ENCODE measurements at places on chromosomes 4 and X.

GRCh38 chrX:16651391-16652024 lies 1.6 kb downstream of the S100G start:
- DNase-seq, result no peak

GRCh38 chr4:122334828-122335227 lies 44.0 kb upstream of the ADAD1 start:
- DNase-seq, result no peak

- DNase-seq, result no peak
Observed at GRCh38 chr4:90643156-90643555, 516.0 kb downstream of the CCSER1 start.

GRCh38 chr4:56466910-56467283 lies 520 bp upstream of the SRP72 start:
- no peak for DNase-seq

DNA sequence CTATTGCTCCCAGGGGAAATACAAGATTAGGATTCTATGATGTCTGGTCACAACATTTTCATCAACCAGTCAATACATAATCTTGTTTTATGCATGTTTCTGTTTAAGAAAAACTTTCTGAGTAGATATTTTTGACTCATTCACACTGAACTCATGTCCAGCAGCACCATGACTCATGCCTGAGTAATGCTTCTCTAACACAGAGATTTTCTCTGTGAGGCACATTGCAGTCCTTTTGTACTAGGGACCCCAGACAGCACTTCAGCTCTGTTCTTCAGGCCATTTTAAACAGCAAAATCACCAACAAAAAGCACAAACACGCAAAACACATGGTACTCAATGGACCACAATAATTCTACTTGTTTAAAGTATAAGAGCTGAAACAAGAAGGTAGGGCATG lies 83.6 kb downstream of the MXRA5 start:
- DNase-seq, result peak; percentile 4

- DNase-seq, result no peak
Observed at GRCh38 chrX:108380222-108380621, 58.0 kb downstream of the COL4A6 start.

GRCh38 chrX:44344687-44345086 lies 1.2 kb upstream of the EFHC2 start:
- DNase-seq, result no peak

DNA sequence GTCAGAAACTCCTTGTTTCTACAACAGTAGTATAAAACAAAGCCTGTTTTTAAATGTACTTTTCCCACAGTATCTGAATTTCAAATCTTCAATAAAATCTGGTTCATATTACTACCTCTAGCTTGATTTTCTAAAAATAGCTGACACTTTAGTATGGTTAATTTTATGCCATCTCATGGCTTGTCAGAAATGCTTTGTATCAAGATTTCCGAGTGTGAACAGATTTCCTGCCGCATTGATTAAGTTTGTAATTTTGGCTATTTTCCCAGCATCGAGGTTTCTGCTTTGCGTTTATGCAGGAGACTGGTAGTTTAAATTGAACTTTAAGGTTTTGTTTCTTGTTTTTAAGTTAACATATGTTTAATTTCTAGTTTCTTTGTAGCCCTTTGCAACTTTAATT lies 44.2 kb downstream of the CLCN3 start:
- no peak for DNase-seq

- DNase-seq, result no peak
Observed at GRCh38 chr4:126238013-126238412, 923.3 kb downstream of the FAT4 start.

DNA sequence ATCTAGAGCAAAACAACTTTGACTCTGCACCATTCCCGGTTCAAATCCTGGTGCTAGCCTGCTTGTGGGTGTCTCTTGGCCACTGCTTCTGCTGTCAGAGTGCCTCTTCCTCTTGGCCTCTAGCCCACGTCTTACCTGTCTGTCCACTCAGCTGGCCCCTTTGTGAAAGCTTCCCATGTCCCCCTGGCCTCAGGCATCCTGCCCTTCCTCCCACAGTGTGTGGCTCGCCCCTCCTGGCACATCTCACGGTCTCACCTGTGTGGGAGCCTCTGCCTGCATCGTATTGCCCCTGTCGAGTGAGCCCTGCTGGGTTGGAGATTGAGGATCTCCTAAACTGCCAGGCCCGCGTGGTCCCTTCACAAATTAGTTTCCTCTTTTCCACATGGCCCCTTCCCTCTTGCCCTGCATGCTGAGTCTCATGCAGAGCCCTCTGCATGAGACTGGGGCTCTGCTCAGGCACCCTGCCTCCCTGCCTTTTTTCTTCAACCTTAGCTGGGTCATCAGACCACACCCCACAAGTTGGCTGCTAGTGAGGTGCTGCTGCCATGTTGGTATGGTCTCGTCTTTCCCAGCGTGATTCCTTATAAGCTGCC lies 53.7 kb upstream of the TADA2B start:
- no peak for DNase-seq

DNA sequence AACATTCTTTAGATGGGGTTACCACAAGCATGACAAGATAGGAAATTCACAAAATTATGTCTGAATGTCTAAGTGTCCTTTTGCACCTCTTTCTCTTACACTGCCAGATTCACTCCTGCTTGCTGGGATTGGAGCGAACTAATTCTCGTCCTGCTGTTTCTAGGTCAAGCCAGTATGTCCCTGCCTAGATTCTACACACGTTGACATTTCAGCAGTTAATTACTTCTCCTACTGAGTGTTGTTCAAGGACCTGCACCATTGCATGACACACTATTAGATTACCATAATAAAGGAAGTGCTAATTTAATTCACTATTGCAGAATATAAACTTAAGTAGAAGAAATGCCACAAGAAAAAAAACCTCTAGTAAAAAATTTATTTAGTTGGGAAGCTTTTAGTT lies 1911.7 kb downstream of the PCDH7 start:
- DNase-seq, result no peak

DNA sequence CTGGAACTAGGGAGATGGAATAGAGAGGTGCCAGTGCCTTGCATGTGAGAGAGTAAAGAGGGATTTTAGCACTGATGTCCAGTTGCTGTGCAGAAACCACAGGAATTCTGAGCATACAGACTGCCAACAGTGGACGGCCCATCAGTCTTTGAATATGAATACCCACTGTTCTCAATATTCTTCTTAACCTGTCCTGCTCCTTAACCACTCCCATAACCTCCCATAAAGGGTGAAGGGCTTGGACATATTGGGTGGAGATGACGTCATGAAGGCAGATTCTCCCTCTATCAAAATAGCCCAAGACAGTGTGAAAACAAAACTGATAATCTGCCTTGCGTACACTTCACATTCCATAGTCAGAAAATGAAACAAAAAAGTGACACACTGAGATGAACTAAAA lies 1313.7 kb upstream of the PABPC4L start:
- no peak for DNase-seq

- DNase-seq, result no peak
Observed at GRCh38 chrX:68196939-68197791, 236.1 kb downstream of the OPHN1 start.

DNA sequence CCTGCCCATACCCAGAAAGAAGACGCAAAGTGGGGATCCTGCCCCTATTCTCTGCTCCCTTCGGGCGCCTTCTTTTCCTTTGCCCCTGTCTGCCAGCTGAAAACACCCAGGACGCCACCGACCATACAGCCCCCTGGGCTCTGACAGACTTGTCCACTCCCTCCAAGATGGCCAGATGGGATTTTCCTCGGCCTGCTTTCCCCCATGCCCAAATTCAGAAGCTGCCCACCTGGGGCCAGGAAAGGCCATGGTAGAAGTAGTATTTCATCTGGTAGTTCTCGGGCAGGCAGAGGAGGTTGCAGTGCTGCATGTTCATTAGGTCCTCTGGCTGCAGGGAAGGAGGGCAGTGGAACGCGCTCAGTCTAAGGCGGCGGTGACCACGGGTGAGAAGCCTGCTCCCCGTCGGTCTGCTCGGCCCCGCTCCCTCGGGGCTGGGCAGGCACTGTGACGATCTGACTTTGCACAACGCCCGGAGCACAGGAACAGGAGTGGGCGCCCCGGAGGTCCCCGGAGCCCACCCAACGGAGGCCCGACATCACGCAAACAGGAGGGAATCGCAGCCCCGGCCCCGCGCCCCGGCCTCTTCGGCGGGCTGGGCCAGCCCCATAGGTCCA lies 582 bp downstream of the NAA10 start:
- no peak for DNase-seq

GRCh38 chr4:38406243-38406642 lies 257.8 kb upstream of the KLF3 start:
- DNase-seq, result no peak

DNA sequence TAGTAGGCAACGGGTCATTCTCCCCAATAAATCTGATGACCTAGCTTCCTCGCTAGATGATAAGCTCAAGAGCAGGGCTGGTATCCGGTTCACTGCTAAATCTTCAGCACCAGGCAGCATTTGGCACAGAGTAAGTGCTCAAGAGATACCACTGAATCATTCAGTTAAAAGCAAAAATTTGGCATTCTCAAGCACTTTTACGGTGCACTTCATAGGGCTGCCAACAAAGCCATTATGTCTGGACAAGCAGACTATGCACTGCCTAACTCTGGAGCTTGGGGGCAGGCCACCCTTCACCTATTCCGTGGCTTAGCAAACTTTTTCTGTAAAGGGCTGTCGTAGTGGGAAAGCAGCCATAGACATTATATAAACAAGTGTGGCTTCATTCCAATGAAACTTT lies 23.8 kb upstream of the CXorf38 start:
- DNase-seq, result no peak

GRCh38 chr4:2630556-2631273 lies 94.3 kb downstream of the FAM193A start:
- no peak for DNase-seq

GRCh38 chr4:128825226-128825625 lies 15.7 kb downstream of the JADE1 start:
- DNase-seq, result no peak

- DNase-seq, result no peak
Observed at GRCh38 chr4:74395633-74396032, 30.7 kb downstream of the EREG start.

DNA sequence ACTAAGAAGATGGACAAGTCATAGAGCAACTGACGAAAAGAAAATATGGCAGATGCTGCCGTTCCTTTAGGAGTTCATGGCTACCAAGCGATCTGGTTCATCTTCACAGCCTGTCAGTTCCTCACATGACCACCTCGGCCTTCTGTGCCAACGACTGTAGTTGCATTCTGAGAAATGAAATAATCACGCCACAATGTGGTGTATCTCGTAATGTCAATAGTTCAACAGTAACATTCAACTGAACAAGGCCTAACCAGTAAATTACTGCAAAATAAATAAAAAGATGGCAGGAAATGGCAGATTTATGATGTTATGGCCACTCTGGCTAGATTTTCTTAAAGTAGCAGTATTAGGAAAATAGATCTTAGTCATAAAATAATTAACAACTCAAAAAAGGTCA lies 4.4 kb downstream of the GPRIN3 start:
- DNase-seq, result no peak

DNA sequence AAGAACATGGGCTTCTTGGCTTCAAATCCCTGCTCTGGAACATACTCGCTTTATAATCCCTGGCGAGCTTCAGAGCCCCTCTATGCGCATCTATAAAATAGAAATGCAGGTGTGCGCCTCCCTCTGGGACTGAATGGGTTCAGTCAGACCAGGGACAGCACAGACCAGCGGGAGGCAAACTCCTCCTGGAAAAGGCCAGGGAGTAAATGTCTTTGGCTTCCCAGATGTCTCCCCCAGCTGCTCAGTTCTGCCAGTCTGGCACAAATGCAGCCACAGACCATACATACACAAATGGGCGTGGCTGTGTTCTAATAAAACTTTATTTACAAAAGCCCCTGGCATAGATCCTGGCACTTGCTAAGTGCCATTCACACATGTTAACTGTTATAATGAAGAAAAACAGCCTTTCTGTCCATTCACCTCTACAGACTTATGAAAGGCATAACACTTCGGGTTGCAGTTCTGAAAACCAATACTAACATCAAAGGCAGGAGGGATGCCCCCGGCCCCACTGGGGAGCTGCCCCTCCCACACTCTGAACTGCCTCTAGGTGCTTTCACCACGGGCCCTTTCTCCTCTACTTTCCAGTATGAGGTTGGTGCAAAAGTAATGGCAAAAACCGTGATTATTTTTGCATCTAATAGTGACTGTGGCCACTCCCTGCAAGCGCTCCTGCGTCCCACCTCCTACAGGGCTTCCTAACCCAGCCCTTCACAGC lies 4.6 kb downstream of the JAKMIP1 start:
- no peak for DNase-seq

DNA sequence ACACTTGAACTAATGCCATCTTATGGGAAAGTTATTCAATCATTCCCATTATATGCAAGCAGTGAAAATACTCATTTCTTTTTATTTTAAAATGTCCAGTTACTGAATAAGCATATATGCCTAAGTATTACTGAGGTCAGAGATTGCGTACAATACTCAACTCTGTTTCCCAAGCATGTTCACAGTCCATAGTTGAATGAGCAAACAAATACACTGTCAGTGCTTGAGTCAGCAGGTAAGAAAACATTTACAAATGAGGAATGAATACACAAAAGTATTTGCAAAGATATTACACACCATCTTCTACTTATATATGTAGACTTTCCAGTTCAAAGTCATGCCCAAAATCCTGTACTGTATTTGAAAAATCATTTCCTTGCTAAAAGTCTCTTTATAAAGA lies 74.1 kb downstream of the TSPAN5 start:
- DNase-seq, result no peak

DNA sequence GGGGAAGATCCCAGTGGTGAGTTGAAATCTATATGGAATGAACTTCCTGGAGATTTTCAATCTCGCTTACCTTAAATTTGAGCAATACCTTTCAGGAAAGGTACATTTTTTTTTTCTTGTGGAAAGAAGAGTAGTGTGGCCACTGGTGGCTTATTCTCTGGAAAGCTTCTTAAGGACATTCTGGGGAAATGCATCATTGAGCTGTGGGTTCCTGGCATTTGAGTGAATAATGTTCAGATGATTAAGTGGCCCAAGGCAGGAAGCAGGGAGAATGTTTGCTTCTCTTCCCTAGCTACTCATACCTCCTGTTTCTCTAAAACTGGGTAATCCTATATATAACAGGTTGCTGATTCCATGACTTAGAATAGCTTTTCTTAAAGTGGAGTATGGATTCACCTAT lies 31.8 kb downstream of the STAG2 start:
- no peak for DNase-seq

DNA sequence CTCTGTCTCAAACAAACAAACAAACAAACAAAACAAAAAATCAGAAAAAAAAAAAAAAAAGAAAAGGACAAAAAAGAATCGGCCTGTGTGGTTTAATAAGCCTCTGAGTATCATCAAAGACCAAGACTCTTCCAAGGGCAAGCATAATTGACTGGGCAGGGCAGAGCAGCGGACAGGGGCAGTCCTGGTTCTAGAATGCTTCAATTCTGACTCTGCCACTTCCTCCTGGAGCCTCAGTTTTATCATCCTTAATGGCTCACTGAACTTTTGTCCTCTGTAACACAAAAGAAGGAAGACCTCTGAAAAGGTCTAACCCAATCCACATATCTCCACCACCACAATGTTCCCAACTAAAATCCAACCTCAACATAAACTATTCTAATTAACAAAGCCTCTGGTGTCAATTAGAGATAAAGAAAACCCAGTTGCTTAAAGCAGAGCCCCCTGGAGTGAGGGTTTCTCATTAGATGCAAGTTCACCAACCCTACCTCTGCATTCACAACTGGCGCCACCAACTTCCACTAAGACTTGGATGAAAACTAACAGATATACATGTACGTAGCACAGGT lies 51.7 kb downstream of the TBC1D9 start:
- DNase-seq, result no peak

All from thoracic aorta (tissue), 2 donors.